ENCODE measurements at places on chromosomes 1 and 21. TPM values are rescaled to one million over a fixed set of nuclear protein-coding genes. Genes with fewer than 3 reads are reported as not detected.

Gene SH2D1B
- polyA plus RNA-seq = 0.09 TPM

Gene TDRD10
- 1.3 TPM for polyA plus RNA-seq

GRCh38 chr1:231626951-231627614 is 493 bp downstream of the DISC1 start:
- no peak for DNase-seq

DNA sequence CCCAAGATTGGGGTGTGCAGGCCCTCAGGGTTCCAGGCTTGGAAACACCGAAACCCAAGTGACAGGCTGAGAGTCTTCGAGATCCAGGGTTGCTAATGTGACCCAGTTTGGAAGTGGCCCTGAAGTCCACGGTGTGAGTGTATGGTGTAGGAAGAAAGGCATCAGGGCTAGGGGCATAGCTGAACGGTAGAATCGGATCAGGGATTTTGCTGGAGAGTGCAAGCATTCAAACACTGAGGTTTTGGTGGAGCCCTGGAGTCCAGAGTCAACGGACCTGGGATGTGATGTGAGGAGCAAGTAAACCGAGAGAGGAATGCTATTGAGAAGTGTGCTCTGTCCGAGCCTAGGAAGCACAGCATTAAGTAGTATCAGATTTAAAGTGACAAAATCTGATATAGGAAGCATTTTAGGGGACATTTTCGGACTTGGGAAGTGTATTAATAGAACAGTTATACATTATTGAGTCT is 958 bp downstream of the NFYC start:
- no peak for DNase-seq

DNA sequence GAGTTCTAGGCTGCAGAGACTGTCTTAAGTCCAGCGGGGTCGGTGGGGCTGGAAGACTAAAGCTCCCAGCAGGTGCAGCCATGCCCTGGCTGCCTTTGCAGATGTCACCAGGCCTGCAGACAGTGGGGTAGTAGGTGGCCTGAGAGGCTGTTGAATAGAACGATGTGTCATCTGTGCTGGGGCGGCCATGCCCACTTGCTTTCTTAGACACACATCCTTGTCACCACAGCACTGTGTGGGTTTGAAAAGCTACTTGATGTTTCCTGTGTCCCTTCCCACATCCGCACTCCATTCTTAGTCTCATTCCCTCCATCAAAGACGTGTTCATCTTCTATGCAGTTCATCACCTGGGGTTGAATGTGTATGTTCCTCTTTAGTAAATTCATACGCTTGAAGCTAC is 184.5 kb upstream of the TMEM51 start:
- DNase-seq = no peak
